ENCODE measurements at places on chromosomes 3 and 15.

GRCh38 chr15:45165536-45165935 is 22.2 kb downstream of the SHF start:
- DNase-seq = no peak

DNA sequence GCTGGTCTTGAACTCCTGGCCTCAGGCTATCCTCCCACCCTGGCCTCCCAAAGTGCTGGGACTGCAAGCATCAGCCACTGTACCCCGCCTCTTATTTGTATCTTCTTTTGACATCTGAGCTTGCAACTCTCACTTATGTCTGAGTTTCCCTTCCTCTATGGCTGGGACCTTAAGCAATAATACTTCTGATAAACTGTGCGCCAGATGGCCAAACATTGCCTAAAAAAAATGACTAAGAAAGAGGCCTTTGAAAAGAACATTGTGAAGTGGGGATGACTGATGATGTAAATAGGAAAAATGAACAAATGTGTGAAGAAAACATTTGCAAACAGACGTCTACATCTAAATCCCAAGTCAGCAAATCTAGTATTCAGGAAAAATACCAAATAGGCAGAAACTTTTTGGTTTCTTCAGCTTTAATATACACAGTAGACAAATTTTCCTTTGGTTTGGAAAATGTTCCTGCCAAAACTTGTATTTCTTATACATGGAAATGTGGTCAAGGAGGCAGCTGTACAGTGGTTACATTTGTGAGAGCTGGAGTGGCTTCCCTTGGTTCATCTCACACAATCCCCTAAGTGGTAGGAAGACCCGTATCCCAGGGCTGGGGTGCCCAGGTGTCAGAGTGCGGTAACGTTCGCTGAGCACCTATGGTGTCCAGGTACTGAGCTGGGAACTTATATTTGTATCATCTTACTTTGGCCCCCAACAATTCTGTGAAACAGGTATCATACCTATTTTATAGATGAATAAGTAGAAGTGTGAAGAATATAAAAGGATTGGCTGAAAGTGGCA is 11.6 kb upstream of the TFRC start:
- no peak for DNase-seq

DNA sequence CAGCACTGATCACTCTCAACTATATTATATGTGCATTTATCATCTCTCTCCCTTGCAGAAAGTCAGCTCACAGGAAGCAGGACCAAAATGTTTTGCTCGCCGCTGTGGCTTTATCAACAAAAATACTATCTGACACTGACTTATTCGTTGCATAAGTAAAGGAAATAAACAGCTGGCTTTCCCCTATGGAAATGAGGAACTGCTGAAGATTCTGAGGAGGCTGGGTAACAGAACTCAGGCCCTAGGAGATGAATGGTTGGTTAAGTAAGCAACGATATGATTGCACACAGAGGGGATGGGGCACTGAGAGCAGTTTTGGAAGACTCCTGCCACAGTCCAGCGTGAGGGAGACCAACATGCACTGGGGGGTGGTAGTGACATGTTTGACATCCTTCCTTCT is 181.1 kb downstream of the STT3B start:
- DNase-seq = no peak

GRCh38 chr3:47283193-47283537 is 421 bp downstream of the KLHL18 start:
- DNase-seq = no peak

- DNase-seq = no peak
These were observed 407.4 kb downstream of the RSL24D1 start for GRCh38 chr15:54789376-54789775.

- DNase-seq = no peak
These were observed 2.4 kb upstream of the SEC62 start for GRCh38 chr3:169964176-169964575.

- no peak for DNase-seq
These were observed 346.8 kb upstream of the SATB1 start for GRCh38 chr3:18771931-18772330.

DNA sequence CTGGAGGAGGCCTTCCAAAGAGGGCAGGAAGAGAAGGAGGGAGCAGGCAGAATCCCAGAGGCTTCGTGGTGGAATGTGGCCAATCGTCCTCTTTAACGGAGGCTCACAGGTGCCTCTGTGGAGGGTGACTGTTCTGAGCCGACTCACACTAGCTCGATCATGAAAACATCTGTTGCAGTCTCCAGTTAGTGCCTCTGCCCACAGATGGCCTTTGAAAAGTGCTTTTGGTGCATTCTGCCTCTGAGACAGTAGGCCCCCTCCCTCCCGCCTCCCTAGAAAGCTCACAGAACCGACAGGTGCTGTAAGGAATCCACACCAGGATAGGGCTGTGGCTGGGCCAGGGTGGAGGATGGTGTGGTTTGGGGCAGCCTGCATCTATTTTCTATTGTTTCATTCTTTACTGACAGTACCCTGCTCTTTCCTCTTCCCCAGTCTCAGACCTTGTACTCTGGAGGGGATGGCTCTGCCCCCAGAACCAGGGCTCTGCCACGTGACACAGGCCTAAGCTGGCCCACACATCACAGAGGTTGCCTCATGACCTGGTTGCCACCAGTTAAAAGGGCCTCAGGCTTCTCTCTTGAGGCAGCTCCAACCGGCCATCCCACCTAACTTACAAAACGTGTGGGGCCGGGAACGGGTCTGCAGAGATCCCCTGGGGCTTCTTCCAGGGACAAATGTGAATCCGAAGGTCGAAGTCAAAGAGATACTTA is 27.2 kb upstream of the PIGZ start:
- DNase-seq = no peak
